Stimulated activated CD4-positive, alpha-beta T cell treated with anti-CD3 and anti-CD28 coated beads, Interleukin-1b, Interleukin-23, amount 100 ng/mL, for 4 hours (primary cell): ENCODE measurements at places on chromosomes 11 and 22.

DNA sequence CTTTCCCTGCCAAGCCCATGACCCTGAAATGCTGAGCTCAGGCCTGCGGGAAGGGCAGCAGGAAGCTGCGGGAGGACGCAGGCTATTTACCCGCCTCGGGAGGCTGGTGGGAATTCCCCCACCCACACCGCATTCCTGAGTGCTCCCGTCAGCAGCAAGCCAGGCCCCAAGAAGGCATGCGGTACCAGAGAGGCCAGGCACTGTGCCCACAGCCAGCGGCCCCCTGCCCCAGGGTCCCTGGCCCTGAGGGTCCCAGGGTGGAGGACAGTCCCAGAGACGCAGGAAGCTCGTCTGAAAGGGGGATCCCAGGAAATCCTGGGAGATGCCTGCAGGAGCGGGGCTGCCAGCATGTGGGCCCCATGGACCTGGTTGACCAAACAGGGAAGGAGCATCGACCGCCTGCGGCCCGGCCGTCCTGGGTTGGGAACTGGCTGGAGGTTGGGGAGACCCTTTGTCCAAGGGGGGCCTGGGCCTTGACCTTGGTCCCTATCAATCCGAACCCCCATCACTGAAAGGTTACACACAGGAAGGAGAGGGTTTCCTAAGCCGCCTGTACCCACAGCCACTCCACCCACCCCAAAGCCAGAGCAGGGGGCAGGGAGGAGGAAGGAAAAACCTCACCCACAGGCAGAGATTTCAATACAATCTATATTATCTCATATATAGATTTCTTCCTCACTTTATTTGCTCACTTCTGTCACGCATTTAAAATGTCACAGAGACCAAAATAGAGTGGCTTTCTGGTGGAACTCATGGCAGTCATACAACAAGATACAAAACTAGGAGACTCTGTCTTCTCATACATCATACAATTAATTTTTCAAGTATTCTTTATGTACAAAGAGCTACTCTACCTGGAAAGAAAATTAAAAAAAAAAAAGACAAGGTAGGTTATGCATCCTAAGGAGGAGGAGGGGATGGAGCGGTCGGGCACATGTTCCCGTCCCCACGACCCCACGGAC, 17.1 kb downstream of the MAFF start:
- no peak for DNase-seq

DNA sequence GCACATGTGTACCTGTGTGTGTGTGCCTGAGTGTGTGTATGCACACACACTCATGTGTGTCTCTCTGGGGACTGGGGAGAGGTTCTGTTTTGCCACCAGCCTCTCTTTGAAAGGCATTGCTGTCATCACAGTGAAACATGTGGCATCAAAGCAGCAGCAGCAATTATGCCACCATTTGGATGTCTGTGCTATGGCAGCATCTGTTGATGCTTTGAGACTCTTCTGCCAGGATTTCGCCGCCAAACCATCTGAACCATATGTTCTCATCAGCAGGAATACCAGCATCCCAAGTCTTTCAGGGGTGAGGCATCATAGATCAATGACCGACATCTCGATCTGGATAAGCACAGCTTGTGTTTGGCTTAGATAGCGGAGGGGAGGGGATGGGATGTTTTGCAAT, 168.6 kb downstream of the FAT3 start:
- no peak for DNase-seq

DNA sequence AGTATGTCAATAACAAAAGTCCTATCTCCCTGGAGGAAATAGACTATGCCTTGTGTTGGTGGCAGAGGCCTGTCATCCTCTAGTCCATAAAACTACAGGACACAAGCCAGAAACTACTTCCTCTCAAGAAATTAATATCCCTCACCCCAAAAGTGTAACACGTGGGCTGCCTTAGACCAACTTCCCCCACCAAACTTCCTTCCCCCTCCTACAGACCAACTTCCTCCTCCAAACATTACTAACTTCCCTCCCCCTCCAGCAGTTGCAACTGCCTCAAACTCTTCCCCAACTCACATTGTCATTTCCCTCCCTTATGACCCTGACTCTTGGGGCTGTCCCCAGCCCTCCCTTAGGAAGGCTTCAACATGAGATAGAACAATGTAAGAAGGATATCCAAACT, 6.3 kb downstream of the OR52K2 start:
- DNase-seq, result no peak

- DNase-seq, result no peak
Observed at GRCh38 chr22:43698403-43698802, 113.7 kb downstream of the EFCAB6 start.

- DNase-seq, result no peak
Observed at GRCh38 chr22:45303181-45303580, 6.6 kb upstream of the FAM118A start.

DNA sequence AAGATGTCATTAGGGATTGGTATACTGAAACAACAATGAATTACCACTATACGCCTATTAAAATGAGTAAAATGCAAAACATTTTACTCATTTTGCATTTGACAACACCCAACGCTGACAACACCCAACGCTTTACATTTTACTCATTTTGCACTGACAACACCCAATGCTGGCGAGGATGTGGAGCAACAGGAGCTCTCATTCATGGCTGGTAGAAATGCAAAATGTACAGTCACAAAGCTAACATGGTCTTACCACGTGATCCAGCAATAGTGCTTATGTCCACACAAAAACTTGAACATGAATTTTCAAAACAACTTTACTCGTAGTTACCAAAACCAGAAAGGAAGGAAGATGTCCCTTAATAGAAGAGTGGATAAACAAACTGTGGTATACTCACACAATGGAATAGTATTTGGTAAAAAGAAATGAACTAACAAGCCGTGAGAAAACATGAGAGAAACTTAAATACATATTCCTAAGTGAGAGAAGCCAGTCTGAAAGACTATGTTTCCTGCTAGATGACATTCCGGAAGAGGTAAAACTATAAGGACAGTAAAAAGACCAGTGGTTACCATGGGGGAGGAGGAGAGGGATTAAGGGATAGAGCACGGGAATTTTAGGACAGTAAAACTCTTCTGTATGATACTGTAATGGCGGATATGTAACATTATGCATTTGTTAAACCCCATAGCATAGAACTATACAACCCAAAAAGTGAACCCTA, 11.4 kb upstream of the MSANTD2 start:
- DNase-seq, result no peak

- no peak for DNase-seq
Observed at GRCh38 chr11:73894725-73895335, 18.0 kb downstream of the PAAF1 start.

DNA sequence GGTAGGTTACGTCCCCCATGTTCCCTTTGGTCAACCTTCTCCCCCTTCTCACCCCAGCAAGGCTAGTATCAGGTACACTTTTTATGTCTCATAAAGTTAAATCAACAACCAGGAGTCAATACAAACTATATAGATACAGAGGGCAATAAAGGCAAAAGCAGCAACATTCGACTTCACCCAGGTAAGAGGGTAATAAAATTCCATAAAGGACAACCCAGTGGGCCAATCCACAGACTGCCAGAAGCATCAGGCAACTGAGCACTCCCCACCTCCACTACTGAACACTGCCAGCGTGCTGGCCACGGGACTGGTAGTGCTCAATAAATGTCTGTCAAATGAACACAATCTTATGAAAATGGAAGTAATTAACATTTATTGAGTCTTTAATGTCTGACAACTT, 5.1 kb upstream of the MS4A18 start:
- DNase-seq, result no peak

- DNase-seq, result no peak
Observed at GRCh38 chr11:92941676-92942571, 27.5 kb upstream of the MTNR1B start.

- no peak for DNase-seq
Observed at GRCh38 chr11:95704865-95705264, 84.7 kb downstream of the FAM76B start.

DNA sequence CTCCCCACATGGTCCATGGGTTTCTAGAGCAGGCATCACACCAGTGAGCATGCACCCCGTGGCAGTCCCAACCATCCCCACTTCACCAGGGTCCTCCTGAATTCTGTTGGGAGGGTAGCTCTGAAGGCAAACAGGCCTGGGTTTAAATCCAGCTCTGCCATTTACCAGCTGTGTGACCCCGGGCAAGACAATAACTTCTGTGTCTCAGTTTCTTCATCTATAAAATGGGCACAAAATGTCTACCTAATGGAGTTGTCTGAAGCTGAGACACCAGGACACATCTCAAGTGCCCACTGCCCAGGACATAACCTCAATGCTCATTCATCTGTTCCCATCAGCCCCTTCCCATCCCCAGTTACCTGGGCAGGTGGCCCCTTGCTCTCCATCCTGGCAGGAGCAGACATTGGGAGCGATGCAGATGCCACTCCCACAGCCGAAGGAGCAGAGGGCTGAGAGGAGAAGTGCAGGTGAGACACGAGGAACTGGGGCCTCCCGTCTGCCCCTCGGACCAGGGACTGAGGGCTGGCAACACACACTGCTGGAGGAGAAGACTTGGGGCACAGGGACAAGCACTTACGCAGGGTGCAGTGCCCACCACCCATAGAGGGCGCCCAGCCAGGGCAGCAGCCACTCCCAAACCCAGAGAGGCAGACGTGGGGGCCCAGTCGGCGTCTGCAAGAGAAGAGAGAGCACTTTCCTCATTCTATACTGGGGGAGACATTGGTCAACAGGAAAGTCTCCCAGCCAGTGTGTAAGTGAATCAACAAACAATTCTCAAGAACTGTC, 4.0 kb downstream of the VWCE start:
- no peak for DNase-seq

GRCh38 chr11:130435671-130436070, 7.3 kb upstream of the ADAMTS8 start:
- no peak for DNase-seq

GRCh38 chr11:11587122-11587521, 34.7 kb downstream of the GALNT18 start:
- DNase-seq, result no peak

- DNase-seq, result peak; percentile 58
Observed at GRCh38 chr11:44556735-44557409, 8.6 kb upstream of the CD82 start.

DNA sequence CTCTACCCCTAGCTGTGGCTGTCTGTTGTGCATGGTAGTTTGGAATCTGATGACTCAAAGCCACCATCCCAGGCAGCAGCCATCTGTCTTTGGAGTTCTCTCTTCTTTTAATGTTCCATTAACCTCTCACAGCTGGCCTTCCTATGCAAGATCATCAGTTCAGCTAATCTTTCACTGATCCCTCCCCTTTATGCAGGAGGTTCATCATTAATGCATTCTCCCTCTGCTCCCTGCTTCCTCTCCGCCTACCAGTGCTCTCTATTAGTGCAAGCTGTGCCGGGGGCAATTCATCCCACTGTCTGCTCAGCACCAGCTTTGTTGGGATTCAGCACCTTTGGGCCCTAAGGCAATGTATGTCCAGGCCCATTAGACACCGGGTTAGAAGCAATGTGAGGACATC, 413.0 kb upstream of the LRRC4C start:
- DNase-seq, result no peak

GRCh38 chr22:45007391-45008185, 2.2 kb downstream of the PHF21B start:
- no peak for DNase-seq

DNA sequence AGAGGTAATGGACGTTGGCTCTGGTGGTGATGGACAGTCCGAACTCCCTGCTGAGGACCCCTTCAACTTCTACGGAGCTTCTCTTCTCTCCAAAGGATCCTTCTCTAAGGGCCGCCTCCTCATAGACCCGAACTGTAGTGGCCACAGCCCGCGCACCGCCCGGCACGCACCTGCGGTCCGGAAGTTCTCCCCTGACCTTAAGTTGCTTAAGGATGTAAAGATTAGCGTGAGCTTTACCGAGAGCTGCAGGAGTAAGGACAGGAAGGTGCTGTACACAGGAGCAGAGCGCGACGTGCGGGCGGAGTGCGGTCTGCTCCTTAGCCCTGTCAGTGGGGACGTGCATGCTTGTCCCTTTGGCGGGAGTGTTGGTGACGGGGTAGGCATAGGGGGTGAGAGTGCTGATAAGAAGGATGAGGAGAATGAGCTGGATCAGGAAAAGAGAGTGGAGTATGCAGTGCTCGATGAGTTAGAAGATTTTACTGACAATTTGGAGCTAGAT, 6.1 kb downstream of the DGCR8 start:
- DNase-seq, result no peak

DNA sequence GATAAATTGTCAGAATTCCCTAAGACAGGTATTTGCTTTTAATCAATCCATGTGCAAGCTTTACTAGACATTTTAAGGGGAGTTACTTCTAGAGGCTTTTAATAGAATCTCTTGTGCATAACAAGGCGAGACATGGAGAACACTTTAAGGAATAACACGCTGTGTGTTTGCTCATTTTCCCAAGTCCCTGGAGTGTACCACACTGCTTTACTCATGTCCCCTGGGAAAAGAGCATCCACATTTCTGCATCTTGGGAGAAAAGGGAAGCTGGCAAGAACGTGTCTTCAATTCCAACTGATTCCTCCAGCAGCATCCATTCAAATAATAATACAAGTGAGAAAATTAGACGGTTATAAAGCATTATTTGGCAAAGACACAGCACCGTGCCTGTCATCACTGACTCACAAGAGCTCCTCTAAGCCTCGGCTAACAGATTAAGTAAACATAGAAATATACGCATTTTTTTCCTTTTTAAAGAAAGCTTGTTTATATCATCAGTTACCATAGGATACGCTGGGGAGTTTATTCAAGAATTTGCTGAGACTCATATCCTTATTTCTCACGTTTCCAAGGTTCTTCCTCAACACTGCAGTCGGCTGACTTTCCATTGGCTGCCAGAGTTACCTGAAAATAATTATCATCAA, 121.5 kb downstream of the CD44 start:
- no peak for DNase-seq

DNA sequence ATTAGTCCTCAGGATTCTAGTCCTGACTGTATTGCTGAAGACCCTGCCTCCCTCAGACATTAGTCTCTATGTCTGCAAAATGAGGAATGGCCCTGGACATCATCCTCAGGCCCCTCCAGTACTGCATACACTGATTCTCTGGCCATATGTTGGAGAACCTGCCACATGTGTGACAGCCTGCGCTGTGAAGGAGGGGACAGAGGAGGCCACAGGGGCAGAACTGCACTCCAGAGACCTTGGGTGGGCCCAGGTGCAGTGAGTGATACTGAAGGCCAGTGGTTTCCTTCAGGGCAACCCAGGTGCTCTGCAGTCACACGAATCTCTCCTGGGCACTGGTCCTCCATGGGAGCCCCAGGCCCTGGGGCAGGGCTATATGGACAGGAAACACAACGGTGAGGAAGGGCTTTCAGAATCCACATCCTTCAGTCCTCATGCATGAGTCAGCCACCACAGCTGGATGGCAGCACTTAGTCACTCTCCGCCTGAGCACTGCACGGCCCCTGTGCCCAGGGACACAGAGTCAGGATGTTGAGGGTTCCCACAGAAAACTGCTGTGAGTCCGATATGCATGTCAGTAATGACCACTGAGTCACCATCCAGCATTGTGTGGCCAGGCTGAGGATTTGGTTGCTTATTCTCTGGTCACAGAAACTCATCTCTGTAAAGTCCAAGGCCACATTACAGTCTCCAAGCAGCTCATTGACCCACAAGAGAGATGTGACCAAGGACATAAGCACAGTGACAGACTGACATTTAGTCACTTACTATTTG, 39.7 kb downstream of the ME3 start:
- DNase-seq, result no peak

- no peak for DNase-seq
Observed at GRCh38 chr22:40586781-40587180, 49.7 kb downstream of the MRTFA start.
